KG1 (cell line): ENCODE measurements at places on chromosomes 11 and 22.

DNA sequence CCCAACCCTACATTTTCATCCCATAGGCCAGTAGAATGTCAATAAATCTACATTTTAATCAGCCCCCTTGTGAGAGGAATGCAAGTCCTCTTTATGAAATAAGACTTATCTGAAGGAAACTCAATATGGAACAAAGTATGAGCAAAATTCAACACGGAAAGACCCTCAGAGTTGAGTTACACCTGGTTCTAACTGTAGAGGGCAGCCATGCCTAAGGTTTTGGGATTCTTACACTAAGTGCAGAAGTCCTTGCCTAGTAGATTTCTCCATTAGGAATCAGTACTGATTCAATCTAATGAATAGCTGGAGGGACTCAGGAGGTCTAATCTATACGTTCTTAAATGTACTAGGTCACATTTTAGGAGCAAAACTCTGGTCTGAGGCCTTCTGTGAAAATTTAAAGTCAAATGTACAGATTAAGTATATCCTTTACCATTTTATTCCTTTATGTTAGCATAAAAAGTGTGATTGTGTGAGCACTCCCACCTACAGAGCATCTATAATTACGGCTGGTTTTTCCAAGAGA, 904.5 kb downstream of the DLG2 start:
- no peak for DNase-seq

GRCh38 chr11:47980907-47981621, 705 bp downstream of the PTPRJ start:
- no peak for DNase-seq

GRCh38 chr11:47257517-47258316, at the start of gene NR1H3:
Gene NR1H3 (plus strand): TSS chr11:47257996. CDS start chr11:47259217, 1,221 bp downstream.
- no peak for DNase-seq

GRCh38 chr11:43737201-43737590, 56.7 kb downstream of the HSD17B12 start:
- DNase-seq, result no peak

- DNase-seq, result no peak
Observed at GRCh38 chr11:10387206-10388083, 67.6 kb upstream of the AMPD3 start.

- no peak for DNase-seq
Observed at GRCh38 chr11:130420478-130421198, 7.8 kb downstream of the ADAMTS8 start.

GRCh38 chr22:40768206-40768605, 50.9 kb downstream of the SLC25A17 start:
- no peak for DNase-seq

GRCh38 chr11:60872961-60873524, 5.7 kb downstream of the ZP1 start:
- DNase-seq, result no peak

GRCh38 chr11:23727387-23727786, 769.5 kb upstream of the LUZP2 start:
- DNase-seq, result no peak

DNA sequence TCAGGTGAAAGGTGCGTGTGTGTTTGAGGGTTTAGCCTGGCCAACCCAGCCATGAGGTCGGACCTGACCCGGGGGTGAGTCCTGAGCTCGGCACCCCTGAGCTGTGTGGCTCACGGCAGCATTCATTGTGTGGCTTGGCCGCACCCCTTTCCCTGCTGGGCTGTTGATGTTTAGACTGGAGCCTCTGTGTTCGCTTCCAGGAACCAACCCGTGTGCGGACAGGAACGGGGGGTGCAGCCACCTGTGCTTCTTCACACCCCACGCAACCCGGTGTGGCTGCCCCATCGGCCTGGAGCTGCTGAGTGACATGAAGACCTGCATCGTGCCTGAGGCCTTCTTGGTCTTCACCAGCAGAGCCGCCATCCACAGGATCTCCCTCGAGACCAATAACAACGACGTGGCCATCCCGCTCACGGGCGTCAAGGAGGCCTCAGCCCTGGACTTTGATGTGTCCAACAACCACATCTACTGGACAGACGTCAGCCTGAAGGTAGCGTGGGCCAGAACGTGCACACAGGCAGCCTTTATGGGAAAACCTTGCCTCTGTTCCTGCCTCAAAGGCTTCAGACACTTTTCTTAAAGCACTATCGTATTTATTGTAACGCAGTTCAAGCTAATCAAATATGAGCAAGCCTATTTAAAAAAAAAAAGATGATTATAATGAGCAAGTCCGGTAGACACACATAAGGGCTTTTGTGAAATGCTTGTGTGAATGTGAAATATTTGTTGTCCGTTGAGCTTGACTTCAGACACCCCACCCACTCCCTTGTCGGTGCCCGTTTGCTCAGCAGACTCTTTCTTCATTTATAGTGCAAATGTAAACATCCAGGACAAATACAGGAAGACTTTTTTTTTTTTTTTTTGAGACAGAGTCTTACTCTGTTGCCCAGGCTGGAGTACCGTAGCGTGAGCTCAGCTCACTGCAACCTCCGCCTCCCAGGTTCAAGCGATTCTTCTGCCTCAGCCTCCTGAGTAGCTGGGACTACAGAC, 53.9 kb upstream of the PPP6R3 start:
- DNase-seq, result no peak

- no peak for DNase-seq
Observed at GRCh38 chr11:116342148-116342547, 430.6 kb downstream of the BUD13 start.

DNA sequence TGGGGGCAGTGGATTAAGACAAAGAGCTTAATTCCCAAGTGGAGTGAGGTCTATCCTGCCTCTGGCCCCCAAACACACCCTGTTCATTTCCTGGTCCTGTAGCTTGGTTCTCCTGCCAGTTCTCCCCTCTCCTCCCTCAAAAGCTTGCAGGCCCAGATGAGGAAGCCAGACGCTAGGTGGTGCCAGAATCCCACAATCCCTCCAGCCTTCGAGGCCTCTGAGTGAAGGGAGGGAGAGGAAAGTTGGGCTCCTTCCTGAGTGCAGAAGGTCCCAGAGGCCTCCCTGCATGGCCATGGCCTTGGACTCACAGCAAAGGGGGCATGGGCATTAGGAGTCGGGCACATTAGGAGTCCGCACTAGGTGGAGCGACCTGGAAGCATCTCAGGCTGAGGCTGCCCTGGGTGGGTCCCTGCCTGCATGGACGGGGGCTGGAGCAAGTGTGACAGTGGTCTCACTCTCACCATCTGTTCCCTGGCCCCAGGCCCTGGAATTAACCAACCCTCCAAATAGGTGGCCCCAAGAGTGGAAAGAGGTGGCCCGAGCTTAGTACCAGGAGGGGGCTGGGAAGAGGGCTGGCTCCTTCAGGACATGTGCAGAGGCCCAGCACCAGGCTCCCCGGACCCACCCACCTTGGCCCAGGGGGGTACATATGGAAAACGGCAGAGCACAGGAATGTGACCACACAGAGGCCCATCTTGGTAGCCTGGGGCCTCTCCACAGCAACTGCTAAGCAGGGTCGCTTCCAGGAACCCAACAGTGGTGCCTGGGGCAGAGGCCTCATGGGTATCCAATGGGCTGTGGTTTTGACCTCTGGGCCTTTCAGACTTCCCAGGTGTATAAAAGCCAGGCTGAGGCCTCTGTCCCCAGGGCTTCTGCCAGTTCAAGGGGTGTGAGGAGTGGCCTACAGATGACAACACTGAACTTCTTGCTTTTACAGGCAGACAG, 5.2 kb downstream of the FXYD2 start:
- DNase-seq, result peak; percentile 43

DNA sequence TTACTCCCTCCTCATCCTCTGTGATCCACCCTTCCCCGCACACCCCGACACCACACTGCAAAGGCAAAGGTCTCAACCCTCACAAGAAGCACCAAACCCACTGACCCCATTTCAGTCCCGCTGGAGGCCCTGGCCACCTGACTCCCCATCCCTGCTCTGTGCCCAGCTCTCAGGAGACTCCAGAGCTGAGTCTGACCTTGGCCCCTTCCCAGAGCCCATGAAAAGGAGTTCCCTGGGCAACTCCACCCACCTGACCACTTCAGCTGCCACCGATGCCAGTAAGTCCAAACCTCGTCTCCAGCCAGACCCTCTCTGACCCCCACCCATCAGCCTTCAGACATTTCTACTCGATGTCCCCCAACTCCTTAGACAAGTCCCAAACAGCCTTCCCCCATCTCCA, 45.5 kb downstream of the ARRB1 start:
- DNase-seq, result no peak

DNA sequence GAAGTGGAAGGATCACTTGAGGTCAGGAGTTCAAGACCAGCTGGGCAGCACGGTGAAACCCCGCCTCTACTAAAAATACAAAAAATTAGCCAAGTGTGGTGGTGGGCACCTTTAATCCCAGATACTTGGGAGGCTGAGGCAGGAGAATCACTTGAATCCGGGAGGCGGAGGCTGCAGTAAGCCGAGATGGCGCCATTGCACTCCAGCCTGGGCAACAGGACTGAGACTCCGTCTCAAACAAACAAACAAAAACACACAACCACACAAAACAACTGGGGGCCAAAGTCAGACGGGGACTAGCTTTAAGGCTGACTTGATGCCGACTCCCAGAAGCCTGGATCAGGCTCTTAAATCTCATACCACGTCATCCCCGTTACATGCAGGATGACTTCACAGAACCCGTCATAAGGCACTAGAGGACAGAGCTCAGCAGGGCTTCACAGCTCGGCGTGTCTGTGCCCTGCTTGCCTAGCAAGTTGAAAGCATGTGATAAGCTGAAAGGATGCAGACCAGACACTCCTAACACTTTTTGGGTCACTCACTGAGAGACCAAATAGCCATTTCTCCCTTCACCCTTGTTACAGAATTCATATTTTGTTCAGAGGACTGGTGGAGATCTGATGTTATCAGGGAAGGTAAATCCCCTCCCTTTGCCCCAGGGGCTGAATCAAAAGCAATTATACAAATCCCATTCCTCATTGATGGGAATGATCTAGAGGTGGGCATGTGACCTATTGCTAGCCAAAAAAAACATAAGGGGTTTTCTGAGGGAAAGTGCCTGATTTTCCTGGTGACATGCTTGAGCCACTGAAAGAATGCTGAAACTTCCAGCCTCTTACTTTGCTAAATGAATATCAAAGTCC, 65.4 kb downstream of the GAB2 start:
- no peak for DNase-seq

DNA sequence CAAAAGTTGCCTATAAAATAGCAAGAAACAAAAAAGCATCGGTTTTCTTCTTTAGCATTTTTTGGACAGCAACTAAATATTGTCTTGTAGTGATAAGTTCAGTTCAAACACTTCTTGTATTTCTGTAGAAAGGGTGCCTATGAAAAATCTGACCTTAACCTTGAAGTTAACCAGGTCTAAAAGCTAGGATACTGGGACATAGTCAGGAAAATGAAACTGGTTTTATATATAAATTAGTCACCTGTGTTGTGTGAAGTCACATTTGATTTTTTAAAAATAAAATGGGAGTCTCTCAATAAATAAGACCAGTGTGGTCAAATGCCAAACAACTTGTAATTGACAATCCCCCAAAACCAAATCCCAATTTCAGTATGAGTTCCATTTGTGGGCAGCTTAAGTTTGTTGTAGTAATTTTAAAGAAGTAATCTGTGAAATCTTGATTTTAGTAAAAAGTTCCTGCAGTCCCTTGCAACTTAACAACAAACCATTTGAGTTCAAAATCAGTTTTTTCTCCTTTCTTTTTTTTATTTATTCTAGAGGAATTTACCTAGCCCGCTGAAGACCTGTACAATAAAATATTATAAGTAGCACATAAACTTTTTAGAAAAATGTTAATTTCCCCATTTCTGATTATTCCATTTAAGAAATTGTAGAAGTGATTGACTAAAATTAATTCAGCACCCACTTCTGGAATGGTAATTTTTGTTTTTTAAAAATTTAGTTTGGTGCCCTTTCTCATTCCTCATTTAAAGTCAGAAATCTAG, 84.5 kb upstream of the PPARA start:
- no peak for DNase-seq

- DNase-seq, result no peak
Observed at GRCh38 chr22:48881326-48881980, 946.2 kb downstream of the BRD1 start.

GRCh38 chr11:96074551-96075310, 150.8 kb upstream of the MTMR2 start:
- DNase-seq, result no peak

GRCh38 chr11:80096736-80097135, 655.9 kb upstream of the TENM4 start:
- no peak for DNase-seq

DNA sequence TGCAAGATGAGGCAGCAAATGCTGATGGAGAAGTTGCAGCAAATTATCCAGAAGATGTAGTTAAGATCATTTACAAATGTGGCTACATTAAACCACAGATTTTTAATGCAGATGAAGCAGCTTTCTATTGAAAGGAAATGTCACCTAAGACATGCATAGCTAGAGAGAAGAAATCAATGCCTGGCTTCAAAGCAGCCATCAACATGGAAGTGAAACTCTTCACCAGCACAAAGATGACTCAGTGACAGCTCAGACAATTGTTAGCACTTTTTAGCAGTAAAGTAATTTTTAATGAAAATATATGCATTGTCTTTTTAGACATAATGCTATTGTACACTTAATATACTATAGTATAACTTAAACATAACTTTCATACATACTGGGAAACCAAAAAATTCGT, 71.4 kb downstream of the FANCF start:
- no peak for DNase-seq

DNA sequence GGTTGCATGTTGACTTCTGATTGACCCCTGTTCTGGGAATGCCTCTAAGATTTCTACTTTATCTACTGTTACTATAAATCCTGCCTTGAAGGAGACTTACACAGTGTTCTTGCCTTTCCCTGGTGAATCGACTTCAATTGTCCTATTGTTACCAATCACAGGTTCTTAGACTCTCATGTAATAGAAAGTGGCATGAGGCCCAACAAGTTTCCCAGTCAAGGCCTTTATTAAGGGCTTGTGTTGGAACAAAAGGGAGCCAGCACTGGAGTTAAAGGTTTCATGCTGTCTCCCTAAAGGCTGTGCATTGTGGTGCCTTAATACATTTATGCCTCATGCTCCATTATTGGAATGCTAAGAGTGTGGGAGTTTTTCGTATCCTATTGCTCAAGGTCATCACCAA, 23.3 kb downstream of the MS4A2 start:
- DNase-seq, result no peak

GRCh38 chr11:87116185-87116584, 78.5 kb downstream of the TMEM135 start:
- DNase-seq, result no peak

DNA sequence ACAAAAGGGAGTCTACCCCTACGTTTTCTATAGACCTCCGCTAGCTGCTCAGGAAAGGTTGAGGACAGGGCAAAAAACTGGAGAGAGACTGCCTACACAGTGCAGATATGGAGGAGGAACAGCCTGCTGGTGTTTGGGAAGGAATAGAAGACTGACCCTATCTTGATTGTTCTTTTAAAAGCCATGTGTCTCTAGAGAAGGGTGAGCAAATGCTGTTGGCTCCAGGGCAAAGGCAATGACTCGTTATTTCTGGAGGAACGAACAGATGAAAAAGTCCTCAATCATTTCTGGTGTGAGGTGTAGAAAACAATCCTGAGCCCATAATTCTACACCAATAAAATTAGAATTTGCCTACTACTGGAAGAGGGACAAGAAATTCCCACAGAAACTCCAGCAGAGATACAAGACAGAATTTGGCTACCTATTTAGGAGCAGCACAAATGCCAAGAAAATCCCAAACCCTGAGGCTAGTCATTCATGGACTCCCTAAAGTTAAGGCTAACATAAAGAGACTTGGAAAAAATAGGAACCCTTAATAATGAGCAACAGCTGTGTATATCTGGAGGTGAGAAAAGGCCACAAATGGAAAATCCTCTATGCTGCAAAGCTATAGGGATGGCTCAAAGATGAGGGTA, 1206.3 kb upstream of the CNTN5 start:
- no peak for DNase-seq
